Posterior vena cava (tissue), 2 donors: ENCODE measurements at places on chromosomes 12 and 14.

DNA sequence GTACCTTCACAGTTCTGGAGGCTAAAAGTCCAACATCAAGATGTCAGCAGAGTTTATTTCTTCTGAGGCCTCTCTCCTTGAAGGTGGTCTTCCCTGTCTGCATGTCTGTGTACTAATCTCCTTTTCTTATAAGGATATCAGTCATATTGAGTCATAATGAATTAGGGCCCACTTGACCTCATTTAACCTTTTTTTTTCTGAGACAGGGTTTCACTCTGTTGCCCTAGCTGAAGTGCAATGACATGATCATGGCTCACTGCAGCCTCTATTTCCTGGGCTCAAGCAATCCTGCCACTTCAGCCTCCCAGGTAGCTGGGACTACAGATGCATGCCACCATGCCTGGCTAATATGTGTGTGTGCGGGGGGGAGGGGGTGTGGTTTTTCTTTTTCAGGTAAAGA lies 41.7 kb downstream of the PPM1H start:
- no peak for DNase-seq

GRCh38 chr14:67785270-67786109 lies 30.9 kb downstream of the ZFYVE26 start:
- DNase-seq, result no peak

DNA sequence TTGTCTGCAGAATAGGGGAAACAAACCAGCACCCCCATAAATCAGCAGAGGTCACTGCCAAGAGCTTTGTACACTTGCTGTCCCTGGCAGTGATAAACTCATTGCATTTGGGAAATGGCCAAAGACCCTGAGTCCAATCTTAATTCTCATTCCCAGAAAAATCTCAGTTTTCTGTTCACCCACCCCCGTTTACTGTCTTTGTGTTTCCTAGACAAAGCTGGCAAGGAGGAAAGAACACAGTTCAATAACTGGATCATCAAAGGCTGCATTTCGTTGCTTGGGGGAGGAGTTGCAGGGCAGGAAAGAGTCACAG lies 365.1 kb downstream of the DPF3 start:
- no peak for DNase-seq

- DNase-seq, result no peak
Measured at GRCh38 chr12:22215467-22216253, 118.8 kb downstream of the ST8SIA1 start.

DNA sequence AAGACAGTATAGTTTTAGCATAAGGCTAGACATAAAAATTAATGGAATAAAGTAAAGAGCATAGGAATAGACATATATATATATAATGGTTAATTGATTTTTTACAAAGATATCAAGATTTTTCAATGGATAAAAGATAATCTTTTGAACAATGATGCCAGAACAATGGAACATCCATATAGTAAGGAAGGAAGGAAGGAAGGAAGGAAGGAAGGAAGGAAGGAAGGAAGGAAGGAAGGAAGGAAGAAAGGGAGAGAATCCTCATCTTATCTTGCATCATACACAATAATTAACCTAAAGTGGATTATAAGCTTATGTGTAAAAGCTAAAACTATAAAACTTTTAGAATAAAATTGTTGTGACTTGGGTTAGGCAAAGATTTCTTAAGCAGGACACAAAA lies 9.8 kb upstream of the NELL2 start:
- DNase-seq, result no peak

- DNase-seq, result no peak
Measured at GRCh38 chr14:82595466-82595865, 1061.8 kb upstream of the SEL1L start.
